Lower lobe of right lung (tissue), 2 donors: ENCODE measurements at places on chromosomes 1 and 21.

GRCh38 chr1:178161516-178161915 is 67.6 kb downstream of the RASAL2 start:
- peaks cover 5% of the 10 kb centered on the region for H3K4me1 ChIP-seq
- H3K27ac ChIP-seq: no peak overlapping the region
- H3K27me3 ChIP-seq: no peaks in the 10 kb centered on the region
- H3K4me3 ChIP-seq: no peak overlapping the region

- H3K4me1 ChIP-seq: no peaks in the 10 kb centered on the region
- H3K4me3 ChIP-seq: no peak overlapping the region
- H3K36me3 ChIP-seq: no peaks in the 10 kb centered on the region
- no peak for DNase-seq
- H3K27me3 ChIP-seq: peaks cover 3% of the 10 kb centered on the region
- H3K27ac ChIP-seq: no peak overlapping the region
Observed at GRCh38 chr1:87204441-87204840, 124.2 kb upstream of the LMO4 start.

GRCh38 chr1:241235256-241235897 is 121.6 kb downstream of the RGS7 start:
- H3K36me3 ChIP-seq: no peaks in the 10 kb centered on the region
- H3K27me3 ChIP-seq: no peaks in the 10 kb centered on the region
- no peaks in the 10 kb centered on the region for H3K4me1 ChIP-seq
- H3K4me3 ChIP-seq: no peak overlapping the region
- H3K27ac ChIP-seq: no peak overlapping the region

GRCh38 chr1:1890506-1891348 is at the start of gene GNB1:
Gene GNB1, minus strand, starts transcription at chr1:1891087. Its CDS starts 65,634 bp downstream, at chr1:1825453.
- H3K27me3 ChIP-seq: peaks cover 6% of the 10 kb centered on the region
- peak within 1 kb of the TSS; percentile 93 for H3K4me3 ChIP-seq
- peak; percentile 91 for DNase-seq

DNA sequence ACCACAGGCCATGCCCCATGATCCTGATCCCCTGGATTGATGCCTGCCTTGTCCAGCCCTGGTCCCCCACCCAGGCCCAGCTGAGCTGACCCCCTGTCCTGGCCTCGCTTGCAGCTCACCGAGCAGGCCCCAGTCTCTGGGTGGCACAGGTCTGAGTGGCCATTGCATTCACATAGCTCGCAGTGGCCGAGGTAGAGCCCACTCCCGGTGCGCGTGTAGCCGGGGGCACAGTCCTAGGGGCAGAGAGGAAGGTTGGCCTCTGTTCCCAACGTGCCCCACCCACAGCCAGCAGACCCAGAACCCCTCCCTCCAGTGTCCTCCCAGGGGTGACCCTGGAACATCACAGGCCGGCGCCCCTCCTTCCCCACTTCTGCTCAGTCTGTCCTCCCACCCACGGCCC is 51.9 kb downstream of the LDLRAD2 start:
- no peaks in the 10 kb centered on the region for H3K27me3 ChIP-seq
- no peaks in the 10 kb centered on the region for H3K4me1 ChIP-seq
- peaks cover 76% of the 10 kb centered on the region for H3K36me3 ChIP-seq
- no peak overlapping the region for H3K27ac ChIP-seq
- peak; percentile 37 for DNase-seq

DNA sequence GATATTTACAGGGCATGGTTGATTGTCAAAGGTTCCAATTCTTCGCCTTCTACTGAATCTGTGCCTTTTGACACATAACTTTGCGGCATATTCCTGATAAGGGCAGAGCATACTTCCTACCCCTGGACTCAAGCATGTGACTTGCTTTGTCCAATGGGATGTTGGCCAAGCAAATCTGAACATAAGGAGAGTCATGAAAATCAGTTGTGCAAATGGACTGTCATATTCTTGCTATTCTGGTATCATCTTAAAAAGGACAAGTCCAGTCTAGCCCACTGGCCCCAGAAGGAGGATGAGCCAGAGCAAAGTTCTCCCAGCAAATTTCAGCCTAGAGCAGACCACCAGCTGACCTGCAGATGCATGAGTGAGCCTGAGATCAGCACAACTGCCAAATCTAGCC is 41.0 kb upstream of the MUTYH start:
- H3K36me3 ChIP-seq: no peaks in the 10 kb centered on the region
- H3K4me1 ChIP-seq: no peaks in the 10 kb centered on the region
- no peak for DNase-seq
- H3K4me3 ChIP-seq: no peak overlapping the region
- no peak overlapping the region for H3K27ac ChIP-seq
- H3K27me3 ChIP-seq: no peaks in the 10 kb centered on the region

DNA sequence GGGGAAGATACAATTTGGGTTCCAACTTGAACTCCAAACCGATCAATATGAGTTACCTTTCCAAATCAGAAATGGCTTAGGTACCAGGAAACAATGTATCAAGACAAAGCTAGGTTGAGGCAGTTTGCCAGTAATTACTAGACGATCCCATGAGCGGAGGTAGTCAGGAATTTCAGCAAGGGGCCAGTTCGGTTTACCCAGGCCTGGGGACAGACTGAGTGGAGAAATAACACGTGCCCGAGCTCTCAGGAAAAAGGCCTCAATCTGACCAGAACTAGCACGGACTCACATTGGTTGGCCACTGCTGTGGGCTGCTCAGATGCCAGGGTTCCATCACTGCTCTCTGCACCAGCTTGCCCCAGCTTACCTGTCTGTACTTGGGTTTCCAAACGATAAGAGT is 15.3 kb downstream of the CLSTN1 start:
- no peak overlapping the region for H3K27ac ChIP-seq
- DNase-seq: no peak
- H3K27me3 ChIP-seq: no peaks in the 10 kb centered on the region
- H3K4me1 ChIP-seq: peaks cover 19% of the 10 kb centered on the region

- H3K27ac ChIP-seq: peak overlapping the region; percentile 96
- peak overlapping the region; percentile 83 for H3K4me3 ChIP-seq
- peaks cover 41% of the 10 kb centered on the region for H3K4me1 ChIP-seq
- no peak for DNase-seq
- no peaks in the 10 kb centered on the region for H3K36me3 ChIP-seq
Observed at GRCh38 chr1:93845538-93846205, 33.3 kb downstream of the DNTTIP2 start.

DNA sequence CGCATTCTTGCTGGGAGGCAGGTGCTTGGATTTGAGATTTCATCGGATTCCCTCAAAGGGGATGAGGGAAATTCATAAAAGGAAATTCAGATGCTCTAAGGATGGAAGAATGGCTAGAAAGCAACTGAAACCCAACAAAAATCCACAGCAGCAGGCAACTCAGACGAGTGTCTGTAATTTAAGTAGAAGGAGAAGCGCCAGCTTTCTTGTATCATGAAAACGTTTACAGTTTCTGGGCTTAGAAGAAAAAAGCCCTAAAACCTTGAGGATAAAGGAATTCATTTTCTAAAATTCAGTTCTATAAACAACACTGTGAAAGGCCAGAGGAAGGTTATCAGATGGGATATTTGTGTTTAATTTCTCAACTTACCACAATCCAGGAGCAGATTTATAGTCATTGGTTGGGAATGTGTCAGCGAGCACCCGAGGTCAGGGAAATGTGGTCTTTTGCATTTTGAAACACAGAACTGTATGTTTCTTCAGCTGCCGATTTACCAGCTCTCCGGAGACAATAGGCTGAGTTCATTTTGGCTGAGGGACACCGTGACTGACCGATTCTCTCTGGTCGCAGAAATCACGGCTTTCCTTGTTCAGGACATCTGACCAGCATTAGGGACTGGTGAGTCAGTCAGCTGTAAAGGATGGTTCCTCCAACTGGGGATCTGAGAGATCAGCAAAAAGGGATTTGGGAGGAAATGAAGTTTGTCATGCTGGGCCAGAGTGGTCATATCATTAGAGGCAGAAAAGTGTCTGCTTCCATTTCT is 111.6 kb upstream of the ERRFI1 start:
- H3K36me3 ChIP-seq: no peaks in the 10 kb centered on the region
- no peak overlapping the region for H3K4me3 ChIP-seq
- H3K4me1 ChIP-seq: peaks cover 26% of the 10 kb centered on the region

DNA sequence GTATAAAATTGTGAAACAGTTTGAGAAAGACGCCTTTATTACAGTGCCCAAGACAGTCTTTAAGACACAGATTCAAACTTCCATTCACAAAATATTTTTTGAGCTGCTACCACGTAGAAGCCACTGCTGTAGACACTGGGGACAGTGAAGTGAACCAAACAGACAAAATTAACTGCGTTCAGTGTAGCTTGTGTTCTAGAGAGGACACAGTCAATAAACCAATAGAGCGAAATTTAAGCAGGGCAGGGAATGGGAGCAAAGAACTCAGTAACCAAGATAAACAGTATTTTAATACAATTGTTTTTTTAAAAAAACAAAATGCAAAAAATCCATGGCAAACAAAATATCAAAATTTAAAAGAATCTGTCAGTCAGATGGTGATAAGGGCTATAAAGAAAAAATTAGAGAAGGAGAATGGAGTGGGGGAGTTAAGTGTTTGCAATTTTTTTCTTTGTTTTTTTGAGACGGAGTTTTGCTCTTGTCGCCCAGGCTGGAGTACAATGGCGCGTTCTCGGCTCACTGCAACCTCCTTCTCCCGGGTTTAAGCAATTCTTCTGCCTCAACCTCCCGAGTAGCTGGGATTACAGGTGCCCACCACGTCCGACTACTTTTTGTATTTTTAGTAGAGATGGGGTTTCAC is 719 bp upstream of the PARS2 start:
- peak overlapping the region; percentile 72 for H3K4me3 ChIP-seq
- DNase-seq: no peak
- H3K36me3 ChIP-seq: no peaks in the 10 kb centered on the region
- H3K4me1 ChIP-seq: peaks cover 11% of the 10 kb centered on the region
- H3K27ac ChIP-seq: peak overlapping the region; percentile 59

GRCh38 chr1:159302095-159302494 is at the start of gene FCER1A:
Gene FCER1A, plus strand, starts transcription at chr1:159302336. Its CDS starts 29 bp downstream, at chr1:159302365.
- no peaks in the 10 kb centered on the region for H3K27me3 ChIP-seq
- H3K27ac ChIP-seq: no peak within 1 kb of the TSS
- H3K36me3 ChIP-seq: no peaks in the 10 kb centered on the region
- no peak within 1 kb of the TSS for H3K4me3 ChIP-seq
- DNase-seq: no peak

- DNase-seq: no peak
- peak overlapping the region; percentile 32 for H3K4me3 ChIP-seq
- peak overlapping the region; percentile 86 for H3K27ac ChIP-seq
Observed at GRCh38 chr1:18927082-18927653, 24.8 kb upstream of the ALDH4A1 start.

GRCh38 chr1:95641386-95641785 is 407.4 kb downstream of the RWDD3 start:
- H3K27ac ChIP-seq: no peak overlapping the region
- no peak for DNase-seq
- no peak overlapping the region for H3K4me3 ChIP-seq
- no peaks in the 10 kb centered on the region for H3K36me3 ChIP-seq
- H3K27me3 ChIP-seq: no peaks in the 10 kb centered on the region
